Ovary (tissue), 10 donors: ENCODE measurements at places on chromosomes 6 and 20. TPM values are rescaled to one million over a fixed set of nuclear protein-coding genes. Genes with fewer than 3 reads are reported as not detected.

DNA sequence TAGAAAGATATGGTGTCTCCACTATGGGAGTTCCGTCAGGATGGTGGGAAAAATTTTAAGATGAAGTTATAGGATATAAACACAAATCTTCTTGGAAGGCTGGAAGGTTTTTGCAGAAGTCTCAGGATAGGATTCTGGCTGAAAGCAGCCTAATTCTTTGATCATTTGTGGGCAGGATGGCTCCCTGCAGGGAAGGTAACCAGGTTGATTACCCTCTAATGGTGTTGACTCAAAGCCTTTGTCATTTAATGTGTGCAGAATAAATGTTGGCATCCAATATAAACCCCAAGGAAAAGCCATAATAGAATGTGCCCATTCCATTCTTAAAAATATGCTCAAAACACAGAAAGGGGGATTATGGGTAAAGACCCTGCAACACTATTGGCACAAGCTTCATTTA, 204.3 kb downstream of the EPM2A start:
- H3K4me3 ChIP-seq = no peak overlapping the region
- H3K36me3 ChIP-seq = no peaks in the 10 kb centered on the region
- no peak overlapping the region for H3K27ac ChIP-seq
- no peak for DNase-seq
- H3K27me3 ChIP-seq = no peaks in the 10 kb centered on the region
- H3K4me1 ChIP-seq = no peaks in the 10 kb centered on the region

The ASIP gene
- 34.5 TPM for total RNA-seq

The FITM2 gene
- 5.1 TPM for total RNA-seq

- H3K27ac ChIP-seq = no peak overlapping the region
- H3K36me3 ChIP-seq = no peaks in the 10 kb centered on the region
- H3K4me1 ChIP-seq = peaks cover 7% of the 10 kb centered on the region
- H3K4me3 ChIP-seq = no peak overlapping the region
- no peaks in the 10 kb centered on the region for H3K27me3 ChIP-seq
- DNase-seq = peak; percentile 26
Observed at GRCh38 chr6:42404484-42404883, 47.2 kb downstream of the TRERF1 start.

The EDN3 gene
- 1.1 TPM for total RNA-seq

DNA sequence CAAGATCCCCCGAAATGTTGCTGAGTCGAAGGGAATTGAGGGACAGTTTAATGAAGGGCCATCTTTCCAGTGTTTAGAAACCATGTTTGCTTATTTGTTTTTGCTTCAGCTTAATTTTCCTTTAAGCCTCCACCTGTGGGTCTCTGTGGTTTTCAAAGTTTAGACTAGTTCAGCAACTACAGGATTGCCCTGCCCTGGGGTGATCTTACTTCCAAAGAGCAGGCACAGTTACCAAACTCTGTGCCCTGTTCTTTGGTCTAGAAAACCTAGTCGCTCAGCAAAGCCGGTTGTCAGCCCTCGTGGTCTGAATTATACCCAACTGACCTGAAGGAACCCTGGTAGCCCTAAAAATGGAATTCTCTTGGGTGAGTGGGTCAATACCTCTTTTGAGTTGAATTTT, 219.2 kb upstream of the GMDS start:
- no peaks in the 10 kb centered on the region for H3K4me1 ChIP-seq
- H3K36me3 ChIP-seq = no peaks in the 10 kb centered on the region
- H3K27ac ChIP-seq = no peak overlapping the region

DNA sequence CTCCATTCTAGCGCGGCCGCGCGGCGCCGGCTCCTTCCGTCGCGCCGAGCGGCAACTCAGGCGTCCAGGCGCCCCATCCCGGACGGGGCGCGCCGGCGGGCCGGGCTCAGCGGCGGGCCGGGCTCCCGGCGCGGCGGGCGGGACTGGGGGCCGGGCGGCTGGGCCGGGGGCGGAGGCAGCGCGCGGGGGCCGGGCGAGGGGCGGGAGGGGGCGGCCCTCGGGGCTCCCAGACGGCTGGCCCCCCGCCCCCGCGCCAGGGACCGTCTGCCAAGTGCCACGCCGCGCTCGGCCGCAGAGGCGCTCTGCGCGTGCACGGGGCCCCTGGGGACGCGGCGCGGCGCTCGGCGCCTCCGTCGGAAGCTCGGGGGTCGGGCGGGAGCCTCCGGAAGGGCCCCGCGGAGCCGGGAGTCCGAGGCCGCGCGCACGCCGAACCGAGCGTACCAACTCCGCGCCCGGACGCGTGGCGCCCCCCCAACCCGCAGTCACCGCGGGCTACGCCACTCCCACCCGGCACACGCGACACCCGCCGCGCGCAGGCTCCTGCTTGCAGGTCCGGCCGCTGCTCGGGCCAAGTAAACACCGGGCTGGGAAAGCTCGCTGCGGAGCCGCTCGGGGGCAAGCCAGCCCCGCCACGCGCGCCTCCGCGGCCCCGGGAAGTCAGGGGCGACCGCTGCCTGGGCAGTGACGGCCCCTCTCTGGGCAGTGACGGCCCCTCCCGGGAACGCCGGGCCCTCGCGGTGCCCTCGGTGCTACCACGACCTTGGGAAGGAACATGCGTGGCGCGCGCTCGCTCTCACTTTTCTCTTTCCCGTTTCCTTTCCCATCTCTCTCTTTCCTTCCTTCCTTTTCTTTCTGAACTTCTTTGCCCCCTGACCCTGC, at the start of gene PREX1:
Gene PREX1, minus strand, starts transcription at position 145 of the 879 bp plus-strand sequence. Its CDS starts 139 bp downstream, at position 6.
- H3K27ac ChIP-seq = no peak within 1 kb of the TSS
- peak; percentile 51 for DNase-seq
- peaks cover 3% of the 10 kb centered on the region for H3K4me1 ChIP-seq
- H3K27me3 ChIP-seq = no peaks in the 10 kb centered on the region
- no peaks in the 10 kb centered on the region for H3K36me3 ChIP-seq

The GPR6 gene
- total RNA-seq = not detected

- no peak overlapping the region for H3K4me3 ChIP-seq
- DNase-seq = no peak
- no peak overlapping the region for H3K27ac ChIP-seq
- peaks cover 8% of the 10 kb centered on the region for H3K4me1 ChIP-seq
- no peaks in the 10 kb centered on the region for H3K36me3 ChIP-seq
- no peaks in the 10 kb centered on the region for H3K27me3 ChIP-seq
Observed at GRCh38 chr6:11875325-11876109, 96.9 kb upstream of the ADTRP start.

GRCh38 chr6:130965656-130966055, 97.4 kb downstream of the EPB41L2 start:
- DNase-seq = no peak
- H3K36me3 ChIP-seq = no peaks in the 10 kb centered on the region
- no peak overlapping the region for H3K27ac ChIP-seq
- H3K4me1 ChIP-seq = peaks cover 6% of the 10 kb centered on the region
- H3K4me3 ChIP-seq = no peak overlapping the region
- no peaks in the 10 kb centered on the region for H3K27me3 ChIP-seq

DNA sequence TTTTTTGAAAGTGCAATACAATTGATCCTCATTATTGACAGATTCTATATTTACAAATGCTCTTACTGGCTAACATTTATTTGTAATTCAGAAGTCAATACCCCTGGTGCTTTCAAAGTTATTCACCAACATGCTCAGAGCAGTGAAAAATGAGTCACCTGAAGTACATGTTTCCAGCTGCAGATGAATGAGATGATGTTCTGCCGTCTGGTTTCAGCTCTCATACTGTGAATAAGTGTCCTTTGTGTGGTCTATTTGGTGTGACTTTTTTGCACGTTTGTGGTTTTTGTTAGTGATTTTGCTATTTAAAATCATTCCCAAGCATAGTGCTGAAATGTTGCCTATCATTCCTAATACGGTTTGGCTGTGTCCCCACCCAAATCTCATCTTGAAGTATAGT, 22.3 kb upstream of the EYA4 start:
- H3K36me3 ChIP-seq = no peaks in the 10 kb centered on the region
- no peaks in the 10 kb centered on the region for H3K4me1 ChIP-seq
- H3K27me3 ChIP-seq = no peaks in the 10 kb centered on the region
- no peak overlapping the region for H3K4me3 ChIP-seq
- no peak for DNase-seq

GRCh38 chr6:128763599-128764300, 119.2 kb upstream of the LAMA2 start:
- H3K27ac ChIP-seq = no peak overlapping the region
- DNase-seq = no peak
- no peaks in the 10 kb centered on the region for H3K36me3 ChIP-seq
- no peaks in the 10 kb centered on the region for H3K4me1 ChIP-seq

The COL11A2 gene
- total RNA-seq = 1.2 TPM

The GRM4 gene
- total RNA-seq = 0.15 TPM

DNA sequence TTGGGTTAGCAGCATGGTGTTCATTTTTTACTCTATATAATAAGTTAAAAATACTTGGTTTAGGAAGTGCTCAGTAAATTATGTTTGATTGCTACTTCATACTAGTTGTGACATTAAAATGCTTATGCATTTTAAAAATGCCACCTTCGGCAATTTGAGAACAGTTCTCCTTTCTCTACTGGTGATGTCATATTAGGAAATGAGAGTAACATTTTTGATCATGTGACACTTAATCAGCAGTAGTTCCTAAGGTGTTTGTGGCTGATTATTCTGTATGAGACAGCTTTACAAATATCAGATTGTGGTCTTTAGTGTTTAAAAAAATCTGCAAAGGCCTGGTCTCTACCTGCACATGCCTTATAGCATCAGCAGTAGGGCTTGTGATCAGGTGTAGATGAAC, 4.4 kb downstream of the GZF1 start:
- no peak for DNase-seq
- no peak overlapping the region for H3K27ac ChIP-seq
- H3K4me1 ChIP-seq = peaks cover 9% of the 10 kb centered on the region
- H3K27me3 ChIP-seq = no peaks in the 10 kb centered on the region
- no peaks in the 10 kb centered on the region for H3K36me3 ChIP-seq

GRCh38 chr6:73569121-73569520, 48.3 kb upstream of the EEF1A1 start:
- H3K27ac ChIP-seq = no peak overlapping the region
- DNase-seq = no peak
- no peaks in the 10 kb centered on the region for H3K36me3 ChIP-seq

DNA sequence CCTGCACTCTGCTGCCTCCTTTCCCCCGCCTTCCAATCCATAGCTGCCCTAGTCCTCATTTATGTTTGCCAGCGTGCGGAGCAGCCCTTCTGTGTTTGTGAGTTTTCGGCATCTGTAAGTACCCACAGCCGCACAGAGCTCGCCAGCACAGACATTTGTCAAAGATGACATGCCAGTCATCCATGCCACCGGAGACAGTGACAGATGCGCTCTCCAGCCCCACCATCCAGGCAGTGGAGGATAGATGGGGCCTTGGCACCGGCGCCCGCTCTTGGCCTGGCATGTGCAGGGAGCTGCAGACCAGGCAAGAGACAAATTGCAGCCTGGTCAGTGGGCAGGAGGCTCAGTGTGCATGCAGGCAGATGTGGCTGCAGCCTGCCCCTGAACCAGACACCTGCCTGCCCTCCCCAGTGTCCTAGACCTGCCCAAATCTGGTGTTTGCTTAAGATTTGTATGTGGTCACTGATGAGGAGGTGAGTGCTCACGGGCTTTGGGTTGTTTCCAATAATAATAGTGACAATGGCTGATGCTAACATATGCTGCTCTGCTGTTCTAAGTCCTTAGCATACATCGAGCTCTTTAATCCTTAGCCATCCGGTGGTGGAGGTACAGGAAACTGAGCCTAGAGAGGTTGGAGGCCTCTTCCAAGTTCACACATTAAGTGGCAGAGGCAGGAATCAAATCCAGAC, 78.1 kb downstream of the UNC5CL start:
- no peak for DNase-seq
- H3K27ac ChIP-seq = no peak overlapping the region
- H3K4me1 ChIP-seq = peaks cover 1% of the 10 kb centered on the region
- H3K36me3 ChIP-seq = no peaks in the 10 kb centered on the region
- H3K4me3 ChIP-seq = no peak overlapping the region

The FAM184A gene
- 6.5 TPM for total RNA-seq

The ZBP1 gene
- not detected for total RNA-seq
